ENCODE measurements at places on chromosomes 5 and 9.

DNA sequence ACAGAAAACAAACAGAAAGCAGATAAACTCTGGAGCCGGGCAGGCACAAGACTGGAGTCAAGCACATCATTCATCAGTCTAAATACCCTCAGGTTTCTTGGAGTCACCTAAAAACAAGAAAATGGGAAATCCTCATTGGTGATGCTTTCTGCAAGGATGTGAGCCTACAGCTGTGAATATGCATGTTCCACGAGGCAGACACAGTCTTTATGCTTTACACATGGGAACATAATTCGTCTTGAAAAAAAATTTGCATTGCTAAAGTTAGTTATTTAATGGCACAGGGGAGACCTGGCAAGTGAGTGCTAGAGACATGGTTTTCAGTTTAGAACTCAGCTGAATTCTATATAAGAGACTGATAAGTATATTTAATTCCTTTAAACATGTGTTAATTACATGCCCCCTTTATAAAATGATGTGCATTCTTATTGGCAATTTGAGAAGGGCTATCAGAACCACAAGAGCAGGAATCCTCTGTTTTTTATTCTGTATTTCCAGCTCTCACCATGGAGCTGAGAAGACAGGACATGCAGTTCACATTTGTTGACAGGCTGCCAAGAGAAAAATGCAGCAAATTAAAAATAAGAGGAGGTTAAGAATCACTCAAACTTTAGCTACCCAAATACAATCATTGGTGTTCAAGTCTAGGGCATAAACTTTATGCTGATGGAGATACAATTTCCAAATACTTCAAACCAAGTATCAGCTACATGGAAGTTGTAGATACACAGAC is 438.0 kb upstream of the MPDZ start:
- no peak for DNase-seq

GRCh38 chr9:2568689-2569088 is 52.9 kb upstream of the VLDLR start:
- no peak for DNase-seq

GRCh38 chr5:127583866-127584265 is 65.0 kb upstream of the CTXN3 start:
- DNase-seq = no peak

DNA sequence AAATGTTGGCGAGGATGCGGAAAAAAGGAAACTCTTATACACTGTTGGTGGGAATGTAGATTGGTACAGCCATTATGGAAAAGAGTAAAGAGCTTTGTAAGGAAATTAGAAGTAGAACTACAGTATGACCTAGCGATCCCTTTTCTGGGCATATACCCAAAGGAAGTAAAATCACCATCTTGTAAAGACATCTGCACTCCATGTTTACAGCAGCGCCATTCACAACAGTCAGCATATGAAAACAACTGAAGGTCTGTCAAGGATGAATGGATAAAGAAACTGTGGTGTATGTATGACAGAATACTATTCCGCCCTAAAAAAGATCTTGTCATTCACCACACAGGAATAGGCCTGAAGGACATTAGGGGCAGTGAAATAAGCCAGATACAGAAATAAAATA is 27.7 kb upstream of the SLC25A51 start:
- no peak for DNase-seq

DNA sequence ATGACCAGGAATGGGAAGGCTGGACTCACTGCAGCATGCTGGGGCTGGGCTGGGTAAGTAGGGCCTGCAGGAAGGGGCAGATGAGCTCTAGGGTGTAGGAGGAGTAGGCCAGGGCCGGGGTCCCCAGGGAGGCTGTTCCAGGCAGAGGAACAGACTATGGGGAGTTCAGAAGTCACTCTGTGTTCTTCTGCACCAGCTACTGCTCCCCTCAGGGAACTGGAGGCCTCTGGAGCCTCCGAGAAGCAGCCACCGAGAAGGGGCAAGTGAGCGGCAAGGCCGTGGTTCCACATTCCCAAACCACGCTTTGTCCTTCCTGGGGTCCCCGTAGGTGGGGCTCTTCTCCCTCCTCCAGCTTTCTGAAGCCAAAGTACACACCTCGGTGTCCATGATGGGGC is 8.4 kb upstream of the SLC2A6 start:
- no peak for DNase-seq

DNA sequence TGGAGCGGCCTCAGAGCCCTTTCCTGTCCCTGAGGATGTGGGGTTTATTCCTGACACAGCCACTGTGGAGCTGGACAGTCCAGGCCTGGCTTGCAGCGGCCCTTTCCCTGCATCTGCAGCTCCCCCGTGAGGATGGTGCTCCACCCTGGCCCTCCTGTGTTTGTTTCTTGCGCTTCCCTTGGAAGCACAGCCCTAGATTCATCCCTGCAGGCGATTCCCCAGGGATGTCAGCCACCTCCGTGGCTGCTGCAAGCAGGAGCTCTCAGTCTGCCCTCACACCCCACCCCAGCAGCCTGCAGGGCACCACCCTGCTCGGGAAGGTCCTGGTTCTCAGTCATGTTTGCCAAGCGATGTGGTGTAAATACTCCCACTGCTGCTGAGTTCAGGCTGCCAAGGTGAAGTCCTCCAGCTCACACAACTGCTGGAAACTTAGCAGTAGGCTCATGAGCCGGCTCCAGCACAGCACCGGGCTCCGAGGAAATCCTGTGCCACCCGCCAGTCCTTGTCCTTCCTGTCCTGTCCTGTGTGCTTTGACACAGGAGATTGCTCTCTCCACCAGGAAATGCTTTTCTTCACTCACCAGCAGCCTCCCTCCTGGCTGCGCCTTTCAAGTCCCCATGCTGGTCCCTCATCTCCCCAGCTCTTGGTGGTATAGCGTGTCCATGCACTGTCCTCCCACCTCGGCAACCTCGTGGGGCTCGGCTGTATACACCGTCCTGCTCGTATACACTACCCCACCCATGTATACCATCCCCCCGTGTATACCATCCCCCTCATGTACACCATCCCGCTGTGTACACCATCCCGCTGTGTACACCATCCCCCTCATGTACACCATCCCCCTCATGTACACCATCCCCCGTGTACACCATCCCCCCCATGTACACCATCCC is 16.2 kb downstream of the ROPN1L start:
- DNase-seq = peak; percentile 54

DNA sequence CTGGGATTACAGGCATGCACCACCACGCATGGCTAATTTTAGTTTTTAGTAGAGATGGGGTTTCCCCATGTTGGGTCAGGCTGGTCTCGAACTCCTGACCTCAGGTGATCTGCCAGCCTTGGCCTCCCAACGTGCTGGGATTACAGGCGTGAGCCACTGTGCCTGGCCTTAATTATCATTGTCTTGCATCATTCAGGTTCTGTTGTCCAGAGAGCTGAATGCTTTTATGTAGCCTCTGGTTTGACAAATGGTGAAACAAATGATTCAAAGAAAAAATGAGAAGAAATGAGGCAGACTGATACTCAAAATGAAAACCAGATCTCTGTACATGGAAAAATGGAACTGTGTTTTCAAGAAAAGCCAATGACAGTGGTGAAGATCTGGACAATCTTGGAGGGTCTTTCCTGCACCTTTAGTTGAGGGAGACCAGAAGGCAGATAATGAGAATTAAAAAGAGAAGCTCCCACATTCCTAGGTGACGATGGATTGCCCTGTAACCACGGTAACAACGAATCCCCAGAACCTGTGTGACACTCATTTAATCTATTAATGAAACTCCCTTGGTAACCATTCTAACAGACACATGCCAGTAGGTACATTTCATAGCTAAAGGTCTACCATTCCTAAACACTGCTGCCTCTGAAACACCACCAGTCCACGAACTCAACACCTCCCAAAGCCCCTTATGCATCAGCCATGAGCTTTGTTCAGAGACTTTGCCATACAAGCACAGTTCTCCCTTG is 1.6 kb downstream of the TEX48 start:
- no peak for DNase-seq

DNA sequence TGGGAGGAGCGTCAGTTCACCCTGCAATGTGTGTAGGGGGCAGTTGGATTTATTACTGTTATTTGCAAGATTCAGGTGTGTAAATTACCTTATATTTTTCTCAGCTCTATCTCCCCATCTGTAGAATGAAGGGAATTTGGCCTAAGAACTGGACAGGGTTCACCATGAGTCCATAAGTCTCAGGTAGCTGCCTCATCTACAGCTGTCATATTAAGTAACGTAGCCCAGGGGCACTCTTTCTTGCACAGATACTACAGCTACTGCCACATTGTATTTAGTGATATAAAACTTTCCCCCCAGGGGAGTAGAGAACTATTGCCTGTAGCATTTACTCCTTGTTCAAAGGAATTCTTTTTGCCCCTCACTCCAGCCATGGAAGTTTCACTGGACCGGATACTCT is 301.4 kb upstream of the ZNF608 start:
- DNase-seq = no peak

DNA sequence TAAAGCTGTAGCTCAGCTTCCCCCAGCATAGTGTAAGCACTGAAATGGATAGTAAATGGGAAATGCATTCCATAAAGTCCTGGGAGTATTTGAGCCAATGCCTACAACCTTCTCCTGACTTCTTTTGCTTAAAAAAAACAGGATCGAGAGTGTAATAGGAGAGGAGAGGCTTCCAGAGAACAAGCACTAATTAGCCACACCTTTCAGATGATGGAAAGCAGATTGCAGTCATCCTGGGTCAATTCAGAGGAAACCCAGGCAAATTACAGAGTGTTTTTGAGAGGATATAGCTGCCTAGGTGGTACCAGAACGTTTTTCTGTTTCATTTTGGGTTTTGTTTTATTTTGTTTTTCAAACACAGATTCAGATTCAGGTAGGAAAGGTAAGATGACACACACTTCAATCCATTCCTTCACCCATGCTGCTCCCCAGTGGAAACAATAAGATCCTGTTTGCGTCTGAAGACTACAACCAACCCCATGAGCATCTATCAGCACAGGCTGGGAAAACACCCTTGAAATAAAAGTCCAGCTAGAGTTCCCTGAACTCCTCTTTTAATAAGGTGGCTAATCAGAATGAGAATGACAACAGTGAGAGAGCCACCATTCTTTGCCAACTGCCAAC is 95.6 kb downstream of the RFK start:
- DNase-seq = no peak

GRCh38 chr9:122173670-122174069 is 14.0 kb downstream of the MORN5 start:
- peak; percentile 16 for DNase-seq

DNA sequence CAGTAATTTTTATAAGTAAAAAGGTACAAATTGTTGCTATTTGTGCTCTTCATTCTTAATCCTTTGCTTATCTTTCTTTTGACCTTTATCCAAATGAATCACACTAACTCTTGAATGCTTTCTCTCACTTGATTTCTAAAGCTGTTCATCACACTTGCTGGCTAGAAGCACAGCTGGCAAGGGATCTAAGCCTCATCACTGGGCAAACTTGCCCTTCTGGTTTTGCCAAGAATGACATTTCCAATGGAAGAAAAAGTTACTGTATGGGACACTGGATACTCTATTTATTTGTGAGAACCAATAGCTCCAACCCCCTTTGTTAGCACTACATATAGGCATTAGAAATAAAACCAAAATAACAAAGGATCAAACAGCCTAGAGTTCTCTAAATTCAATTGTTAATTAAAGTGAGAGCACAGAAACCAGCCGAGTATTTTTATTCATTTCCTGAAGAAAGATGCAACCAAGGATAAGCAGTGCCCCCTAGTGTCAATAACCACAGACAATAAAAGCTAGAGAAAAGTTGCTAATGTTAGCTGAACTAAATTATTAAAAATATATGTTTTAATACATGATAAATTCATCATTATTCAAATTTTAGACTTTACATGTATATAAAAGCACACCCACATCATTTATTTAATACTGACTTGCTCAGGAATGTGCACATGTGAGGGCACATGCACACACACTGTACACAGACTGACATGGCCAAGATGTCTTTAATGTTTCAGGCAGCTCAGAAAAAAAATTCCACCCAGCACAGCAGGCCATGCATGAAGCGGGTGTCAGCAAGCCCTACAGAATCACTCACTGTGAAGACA is 59.8 kb upstream of the POU5F2 start:
- no peak for DNase-seq

DNA sequence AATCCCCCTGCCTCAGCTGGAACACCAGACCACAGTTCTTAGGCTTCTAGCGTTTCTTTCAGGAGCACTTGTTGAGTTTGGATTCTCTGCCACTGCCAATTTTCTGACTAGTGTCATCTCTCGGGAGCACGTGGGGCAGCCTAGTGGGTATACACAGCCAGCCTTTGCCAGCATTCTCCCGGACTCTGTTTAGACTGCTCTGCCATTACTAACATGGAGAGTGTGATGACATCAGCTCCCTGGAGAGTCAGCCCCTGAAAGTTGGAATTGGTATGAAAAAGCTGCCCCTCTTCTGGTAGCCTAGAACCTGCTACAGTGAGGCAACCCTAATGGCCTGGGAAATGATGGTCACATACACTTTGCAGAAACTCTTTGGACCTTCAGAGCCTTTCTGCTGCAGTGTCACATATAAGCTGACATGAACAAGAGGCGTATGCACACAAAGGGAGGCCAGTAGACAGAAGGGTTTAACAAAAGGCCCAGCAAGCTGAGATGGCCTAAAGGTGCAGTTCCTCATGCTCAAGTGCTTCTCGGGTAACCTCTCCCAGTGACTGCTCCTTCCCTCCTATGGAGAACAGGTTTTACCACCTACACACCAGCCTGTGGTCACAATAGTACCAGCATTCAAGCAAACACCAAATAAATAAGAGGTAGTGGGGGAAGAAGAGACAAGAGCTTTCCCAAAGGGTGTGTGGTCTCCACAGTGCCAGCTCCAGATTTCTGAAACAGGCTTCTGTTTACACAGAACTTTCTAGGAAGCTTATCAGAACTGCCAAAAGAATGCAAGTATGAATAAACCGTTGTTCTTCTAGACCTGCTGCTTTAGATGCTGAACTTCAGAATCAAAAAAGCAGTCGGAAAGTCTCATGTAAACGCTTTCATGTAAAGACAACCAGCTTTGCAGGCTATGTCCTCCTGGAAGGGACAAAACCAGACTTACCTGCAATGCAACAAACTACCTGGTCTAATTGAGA is 16.5 kb downstream of the SPACA9 start:
- peak; percentile 28 for DNase-seq

DNA sequence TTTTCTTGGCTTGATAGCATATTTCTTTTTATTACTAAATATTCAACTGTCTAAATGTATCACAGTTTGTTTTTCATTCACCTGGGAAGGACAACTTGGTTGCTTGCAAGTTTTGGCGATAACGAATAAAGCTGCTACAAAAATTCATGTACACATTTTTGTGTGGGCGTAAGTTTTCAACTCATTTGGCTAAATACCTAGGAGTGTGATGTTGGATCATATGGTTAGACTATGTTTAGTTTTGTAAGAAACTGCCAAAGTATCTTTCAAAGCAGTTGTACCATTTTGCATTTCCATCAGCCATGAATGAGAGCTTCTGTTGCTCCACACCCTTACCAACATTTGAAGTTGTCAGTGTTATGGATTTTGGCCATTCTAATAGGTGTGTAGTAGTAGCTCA is 428.0 kb downstream of the ACTL7B start:
- DNase-seq = no peak

GRCh38 chr5:24208686-24209106 is 436.1 kb downstream of the CDH10 start:
- DNase-seq = no peak

DNA sequence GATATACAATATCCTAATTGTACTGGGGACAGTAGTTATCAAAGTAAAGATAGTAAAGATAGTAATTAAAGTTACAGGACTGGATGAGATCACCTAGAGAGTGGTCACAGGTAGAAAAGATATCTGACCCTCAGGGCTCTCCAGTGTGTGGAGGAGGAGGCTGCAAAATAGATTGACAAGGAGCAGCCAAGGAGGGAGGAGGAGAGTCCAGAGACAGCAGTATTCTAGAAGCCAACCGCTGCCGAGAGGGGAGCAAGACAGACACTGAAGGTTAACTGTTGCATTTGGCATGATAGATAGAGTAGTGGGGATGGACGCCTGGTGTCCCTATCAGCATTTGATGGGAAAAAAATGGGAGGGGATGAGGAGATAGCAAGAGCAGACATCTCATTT is 17.0 kb upstream of the F2RL1 start:
- no peak for DNase-seq

All from suprapubic skin (tissue), 4 donors.